DND-41 (cell line): ENCODE measurements at places on chromosomes 1 and 21.

GRCh38 chr1:101496109-101496508 lies 259.3 kb downstream of the S1PR1 start:
- no peak for DNase-seq

GRCh38 chr1:94622757-94623156 lies 81.2 kb upstream of the F3 start:
- DNase-seq = no peak

GRCh38 chr1:236639686-236640085 lies 35.4 kb upstream of the HEATR1 start:
- DNase-seq = no peak

DNA sequence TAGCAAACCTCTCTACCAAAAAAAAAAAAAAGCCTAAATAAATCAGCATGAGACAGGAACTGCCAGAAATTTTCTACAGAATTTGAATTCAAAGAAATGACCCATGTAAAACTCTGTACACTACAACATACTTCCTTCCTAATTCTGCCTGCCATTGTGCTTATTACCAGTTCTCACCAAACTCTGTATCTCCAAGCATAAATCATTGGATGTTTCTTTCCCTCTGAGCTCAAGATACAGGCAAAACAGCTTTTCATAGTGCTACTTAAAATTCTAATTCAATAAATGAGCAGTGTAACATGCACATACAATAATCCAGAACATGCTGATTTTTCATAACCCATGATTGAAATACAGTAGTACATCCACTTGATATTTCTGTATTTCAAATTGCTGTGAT lies 87.0 kb downstream of the EIF4G3 start:
- no peak for DNase-seq

GRCh38 chr21:14866859-14867765 lies 197.7 kb downstream of the NRIP1 start:
- no peak for DNase-seq

GRCh38 chr1:221701570-221702186 lies 40.2 kb downstream of the DUSP10 start:
- DNase-seq = no peak

GRCh38 chr1:225406976-225407725 lies 20.7 kb downstream of the LBR start:
- DNase-seq = no peak

- no peak for DNase-seq
Measured at GRCh38 chr21:34552360-34553098, 40.5 kb upstream of the KCNE1 start.

GRCh38 chr1:41387667-41388091 lies 26.4 kb downstream of the FOXO6 start:
- DNase-seq = no peak

GRCh38 chr1:188249811-188250210 lies 1421.1 kb downstream of the PLA2G4A start:
- DNase-seq = no peak

DNA sequence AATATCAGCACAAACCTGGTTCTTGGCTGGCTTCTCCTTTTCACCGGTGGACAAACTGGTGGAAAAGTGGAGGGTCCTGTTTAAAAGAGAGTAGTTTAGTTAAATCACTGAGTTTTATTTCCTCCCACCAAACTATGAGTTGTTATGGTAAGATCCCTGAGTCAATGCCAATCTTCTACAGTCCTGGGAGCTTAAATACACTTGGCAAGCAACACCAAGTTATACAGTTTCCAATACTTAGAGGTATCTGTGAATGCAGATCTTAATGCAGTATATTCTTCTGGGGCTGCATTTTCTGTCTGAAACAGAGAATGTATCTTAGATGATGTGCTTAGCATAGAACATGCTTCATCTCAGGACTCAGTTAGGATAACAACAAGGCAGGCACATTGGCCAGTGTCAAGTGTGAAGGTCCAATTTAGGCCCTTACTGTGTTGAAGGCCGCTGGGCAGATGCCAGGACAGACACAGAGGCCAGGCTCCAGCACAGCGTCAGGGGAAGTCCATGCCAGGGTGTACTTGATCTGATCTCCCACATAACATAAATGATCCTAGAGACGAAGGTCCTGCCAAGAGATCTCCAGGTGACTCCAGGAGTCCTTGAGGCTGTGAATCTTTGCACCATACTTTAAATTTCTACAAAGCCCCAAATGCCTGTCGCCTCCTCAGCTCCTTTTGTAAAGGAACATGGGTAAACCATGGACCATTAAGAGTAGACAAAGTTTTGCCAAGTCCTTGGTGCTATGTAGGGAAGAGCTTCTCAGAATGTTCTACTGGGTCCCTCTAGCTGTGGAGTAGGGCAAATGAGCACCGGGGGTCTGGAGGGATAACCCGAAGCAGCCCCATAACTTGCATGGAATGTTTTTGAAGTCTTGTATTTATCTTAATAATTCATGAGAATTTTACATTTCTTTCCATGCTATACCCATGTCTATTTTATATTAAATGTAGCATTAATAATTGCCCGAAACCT lies 76.8 kb downstream of the KCNJ15 start:
- DNase-seq = no peak

GRCh38 chr1:156845055-156845952 lies 13.6 kb downstream of the INSRR start:
- DNase-seq = no peak

- no peak for DNase-seq
Measured at GRCh38 chr1:11898831-11899467, 27.3 kb downstream of the KIAA2013 start.

DNA sequence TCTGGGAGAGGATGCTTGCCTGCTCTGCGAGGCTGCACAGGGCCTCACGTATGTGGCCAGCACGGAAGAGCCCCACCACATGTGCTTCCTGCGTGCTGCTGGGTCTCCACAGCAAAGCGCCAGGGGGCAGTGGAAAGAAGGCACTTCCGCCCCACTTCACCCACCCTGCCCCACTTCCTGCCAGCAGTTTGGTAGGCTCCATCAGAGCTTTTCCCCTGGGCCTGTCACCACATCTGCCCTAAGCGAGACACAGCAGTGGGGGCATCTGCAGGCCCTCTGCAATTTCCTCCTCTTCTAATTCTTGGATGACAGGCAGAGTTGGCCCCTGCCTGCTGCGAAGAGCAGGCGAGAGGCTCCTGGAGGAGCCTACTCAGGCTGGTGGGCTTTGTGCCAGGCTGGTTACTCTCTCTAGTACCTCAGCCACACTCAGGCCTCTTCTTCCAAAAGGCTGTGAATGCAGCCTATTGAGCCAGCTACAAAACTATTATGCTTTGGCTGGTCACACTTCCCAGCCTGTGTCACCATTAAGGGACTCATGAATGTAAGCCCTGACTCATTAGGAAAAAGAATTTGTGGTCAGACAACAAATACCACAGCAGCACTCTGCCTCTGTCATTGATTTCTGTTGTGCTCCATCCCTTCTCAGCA lies 25.0 kb downstream of the CD244 start:
- peak; percentile 97 for DNase-seq

- peak; percentile 52 for DNase-seq
Measured at GRCh38 chr1:151934048-151934493, 24.8 kb upstream of the THEM4 start.

DNA sequence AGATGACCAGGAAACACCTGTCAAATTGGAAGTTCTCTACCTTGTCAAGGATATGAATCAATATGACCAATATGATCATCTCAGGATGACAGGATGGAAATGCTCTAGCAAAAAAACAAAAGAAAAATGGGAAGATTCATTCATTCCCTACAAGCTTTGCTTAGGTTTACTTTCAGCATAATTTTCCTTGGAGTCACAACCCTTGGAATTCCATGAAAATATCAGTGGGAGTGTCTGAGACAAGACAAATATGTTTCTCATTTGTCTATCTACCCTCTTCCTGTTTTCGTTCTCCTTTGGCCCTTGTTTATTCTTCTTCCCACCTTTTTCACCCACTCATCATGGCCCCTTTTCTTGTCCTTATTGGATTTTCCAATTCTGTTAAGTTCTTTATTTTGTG lies 50.6 kb downstream of the COLGALT2 start:
- no peak for DNase-seq

DNA sequence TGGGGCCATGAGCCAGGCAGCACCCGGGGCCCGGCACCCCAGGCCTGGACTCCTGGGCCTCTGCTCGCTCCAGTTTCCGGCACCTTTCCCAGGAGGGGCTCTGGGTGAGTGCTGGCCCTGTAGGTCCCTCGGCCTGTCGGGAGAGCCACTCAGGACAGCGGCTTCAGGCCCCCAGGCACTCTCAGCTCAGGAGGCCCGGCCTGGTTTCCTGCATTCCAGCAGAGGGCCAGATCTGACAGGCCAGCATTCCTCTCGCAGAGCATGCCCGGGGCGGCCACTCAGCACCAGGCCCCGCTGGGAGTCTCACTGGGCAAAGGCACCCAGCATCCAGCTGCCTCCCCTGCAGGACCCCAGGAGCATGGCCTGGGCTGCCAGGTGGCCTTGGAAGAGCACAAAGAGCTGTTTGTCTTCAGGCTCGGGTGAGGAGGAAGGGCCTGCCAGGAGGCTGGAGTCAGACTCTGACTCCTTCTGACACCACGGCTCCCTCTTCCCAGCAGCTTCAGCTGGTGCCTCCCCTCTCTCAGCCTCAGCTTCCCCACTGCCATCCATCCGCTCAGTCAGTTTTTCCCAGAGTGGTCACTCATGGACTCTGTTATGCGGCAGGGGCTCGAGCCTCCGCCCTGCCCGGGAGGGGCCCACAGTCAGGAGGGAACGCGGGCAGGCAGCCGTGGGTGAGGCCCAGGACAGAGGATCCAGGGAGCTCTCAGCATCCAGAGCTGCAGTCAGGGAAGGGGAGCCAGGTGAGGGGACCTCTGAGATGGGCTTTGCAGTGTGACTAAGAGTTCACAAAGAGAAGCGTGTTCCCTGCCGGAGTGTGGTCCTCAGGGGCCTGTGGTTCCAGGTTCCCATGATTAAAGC lies 51.7 kb downstream of the WNT9A start:
- DNase-seq = no peak

DNA sequence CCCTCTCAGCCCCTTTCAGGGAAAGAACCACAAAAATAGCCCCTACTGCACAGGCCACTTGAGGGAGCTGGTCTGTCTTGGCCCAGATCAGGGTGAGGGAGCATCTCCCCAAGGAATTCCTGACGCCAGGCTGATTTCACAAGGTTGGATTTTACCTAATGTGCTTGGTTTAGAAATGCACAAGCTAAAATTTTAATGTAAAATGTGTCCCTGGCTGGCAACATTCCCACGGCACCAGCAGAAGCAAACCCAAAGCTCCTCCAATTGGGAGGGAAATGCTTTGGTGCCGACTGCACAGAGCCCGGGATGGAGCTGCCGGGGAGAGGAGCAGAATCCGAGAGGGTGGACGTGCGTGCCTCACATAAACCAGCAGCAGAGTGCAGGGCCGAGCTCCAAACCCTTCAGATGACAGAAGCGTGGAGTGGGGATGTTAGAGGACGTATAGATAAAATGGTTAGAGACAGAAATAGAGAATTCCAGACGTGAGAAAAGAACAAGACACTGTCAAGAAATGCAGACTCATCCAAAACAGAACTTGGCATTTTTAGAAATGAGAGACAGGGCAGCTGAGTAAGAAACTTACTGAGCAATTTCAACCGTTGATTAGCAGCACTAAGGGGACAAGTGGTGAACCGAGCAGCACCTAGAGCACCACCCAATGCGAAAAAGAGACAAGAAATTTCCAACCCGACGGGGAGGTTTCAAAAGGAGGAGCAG lies 41.6 kb upstream of the TMEM52 start:
- no peak for DNase-seq

DNA sequence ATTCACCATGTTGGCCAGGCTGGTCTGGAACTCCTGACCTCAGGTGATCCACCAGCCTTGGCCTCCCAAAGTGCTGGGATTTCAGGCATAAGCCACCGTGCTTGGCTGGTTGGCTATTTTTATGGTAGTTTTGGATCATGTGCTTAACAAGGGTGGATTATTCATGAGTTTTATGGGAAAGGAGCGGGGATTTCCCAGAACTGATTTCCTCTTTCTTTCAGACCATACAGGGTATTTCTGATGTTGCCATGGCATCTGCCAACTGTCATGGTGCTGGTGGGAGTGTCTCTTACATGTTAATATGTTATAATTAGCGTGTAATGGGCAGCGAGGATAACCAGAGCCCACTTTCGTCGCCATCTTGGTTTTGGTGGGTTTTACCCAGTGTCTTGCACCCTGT lies 3.2 kb downstream of the TRPM2 start:
- no peak for DNase-seq

- DNase-seq = no peak
Measured at GRCh38 chr1:36743286-36744005, 260.7 kb upstream of the CSF3R start.

DNA sequence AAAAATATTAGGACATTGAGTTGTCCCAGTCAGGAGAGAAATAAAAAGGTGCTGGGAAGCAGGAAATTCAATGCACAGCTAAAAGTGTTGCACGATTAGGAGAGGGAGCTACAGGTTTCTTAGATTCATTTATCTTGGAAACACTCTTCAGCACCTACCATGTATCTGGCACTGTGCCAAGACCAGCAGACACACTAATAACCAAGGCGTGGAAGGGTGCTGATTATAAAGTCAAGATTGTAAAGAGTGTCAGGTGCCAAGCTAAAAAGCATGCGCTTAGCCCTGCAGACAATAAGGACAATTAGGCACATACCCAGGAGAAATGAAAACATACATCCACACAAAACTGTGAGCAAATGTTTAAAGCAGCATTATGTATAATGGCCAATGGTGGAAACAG lies 129.9 kb downstream of the DSCAM start:
- DNase-seq = no peak

DNA sequence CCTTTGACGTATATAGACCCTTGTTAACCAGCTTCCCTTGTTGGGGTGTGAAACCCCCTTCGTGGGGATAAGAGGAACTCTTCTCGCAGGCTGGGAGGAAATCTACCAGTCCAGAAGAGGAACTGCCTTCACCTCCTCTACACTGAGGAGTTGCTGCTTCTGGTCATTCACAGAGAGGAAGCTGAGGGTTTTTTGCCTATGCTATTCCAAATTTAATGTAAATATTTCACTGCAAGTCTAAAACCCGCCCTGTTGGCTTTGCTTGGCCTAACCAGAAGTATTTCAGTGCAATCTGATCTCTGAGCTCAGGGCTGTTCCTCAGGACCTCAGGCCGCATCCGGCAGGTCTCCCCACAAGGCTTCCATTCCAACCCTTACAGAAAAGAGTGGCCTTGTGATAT lies 150.1 kb downstream of the HIVEP3 start:
- DNase-seq = no peak

DNA sequence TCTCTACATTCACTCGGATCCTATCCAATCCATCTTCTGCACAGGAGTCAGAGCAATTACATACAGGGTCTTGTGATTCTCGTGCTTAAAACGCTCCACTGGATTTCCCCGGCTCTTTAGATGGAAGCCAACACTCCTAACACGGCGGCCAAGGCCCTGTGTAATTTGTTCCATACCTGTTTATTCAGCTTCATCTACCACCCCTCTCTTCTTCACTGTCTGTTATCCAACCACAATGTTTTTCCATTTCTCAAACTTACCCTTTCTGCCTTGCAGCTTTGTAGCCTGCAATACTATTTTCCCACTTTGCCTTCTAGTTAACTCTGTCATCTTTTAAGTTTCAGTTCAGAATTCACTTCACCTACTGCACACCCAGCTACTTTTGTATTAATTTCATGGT lies 249.6 kb upstream of the USP25 start:
- no peak for DNase-seq
